ENCODE measurements at places on chromosomes 16 and 17. TPM values are rescaled to one million over a fixed set of nuclear protein-coding genes. Genes with fewer than 3 reads are reported as not detected.

DNA sequence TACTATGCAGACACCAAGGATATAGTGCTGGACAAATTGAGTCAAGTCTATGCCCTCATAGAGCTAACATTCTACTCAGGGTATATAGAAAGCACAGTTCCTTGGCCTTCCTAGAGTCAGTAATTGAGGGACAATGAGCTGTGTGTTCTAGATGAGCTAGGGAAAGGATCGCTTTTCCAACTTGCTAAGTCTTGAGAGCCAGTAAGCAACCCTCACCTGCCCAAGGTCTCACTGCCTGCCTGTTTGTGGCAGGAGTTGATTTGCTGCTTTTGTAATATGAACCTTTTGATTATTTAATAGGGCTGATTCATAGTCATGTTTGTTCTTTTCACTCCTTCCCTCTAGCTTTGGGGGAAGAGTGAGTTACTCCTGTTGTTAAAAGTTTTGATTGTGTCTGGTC lies 6.5 kb downstream of the DDX42 start:
- DNase-seq, result no peak
- no peak overlapping the region for H3K4me3 ChIP-seq
- peaks cover 69% of the 10 kb centered on the region for H3K4me1 ChIP-seq
- peak overlapping the region; percentile 28 for H3K27ac ChIP-seq
- no peaks in the 10 kb centered on the region for H3K27me3 ChIP-seq

- H3K4me1 ChIP-seq, result peaks cover 62% of the 10 kb centered on the region
- no peak overlapping the region for H3K27ac ChIP-seq
- H3K36me3 ChIP-seq, result peaks cover 4% of the 10 kb centered on the region
- H3K27me3 ChIP-seq, result no peaks in the 10 kb centered on the region
Measured at GRCh38 chr17:29711588-29712385, 89.1 kb upstream of the CORO6 start.

- no peak for DNase-seq
- no peak overlapping the region for H3K4me3 ChIP-seq
- peak overlapping the region; percentile 25 for H3K27ac ChIP-seq
- H3K36me3 ChIP-seq, result no peaks in the 10 kb centered on the region
- peaks cover 12% of the 10 kb centered on the region for H3K4me1 ChIP-seq
Measured at GRCh38 chr16:66539623-66540469, 10.1 kb downstream of the TK2 start.

- peaks cover 13% of the 10 kb centered on the region for H3K4me1 ChIP-seq
- H3K36me3 ChIP-seq, result no peaks in the 10 kb centered on the region
- peaks cover 21% of the 10 kb centered on the region for H3K27me3 ChIP-seq
- no peak within 1 kb of the TSS for H3K4me3 ChIP-seq
Measured at GRCh38 chr17:74592087-74592990, at the start of gene CD300LD. Gene CD300LD, minus strand, starts transcription at chr17:74592283. Its CDS starts 81 bp downstream, at chr17:74592202.

DNA sequence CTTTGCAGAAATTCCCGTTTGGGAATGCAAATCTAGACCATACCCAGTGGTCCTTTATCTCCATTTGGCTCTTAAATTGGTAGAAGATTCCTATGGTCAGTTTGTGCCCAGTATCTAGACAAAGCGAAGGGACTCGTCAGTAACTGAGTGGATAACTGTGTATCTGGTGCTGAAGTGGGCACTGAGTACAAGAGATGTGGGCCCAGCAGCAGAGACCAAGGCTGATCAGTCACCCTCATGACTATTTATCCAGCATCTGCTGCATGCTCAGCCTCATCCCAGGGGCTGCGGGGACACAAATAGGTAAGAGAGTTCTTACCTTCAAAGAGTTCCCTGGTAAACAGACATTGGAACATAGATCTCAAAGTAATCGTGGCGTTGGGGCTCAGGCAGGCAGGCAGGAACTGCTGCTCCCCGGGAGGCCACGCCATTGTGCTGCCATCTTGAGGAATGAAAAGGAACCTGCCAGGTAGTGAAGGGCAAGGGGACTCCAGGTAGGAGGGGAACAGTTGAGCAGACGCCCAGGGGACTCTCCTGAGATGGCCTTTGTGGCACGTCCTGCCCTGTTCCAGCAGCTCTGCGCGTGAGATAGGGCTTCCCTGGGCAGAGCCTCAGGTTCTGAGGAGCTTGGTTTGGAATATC lies 10.3 kb downstream of the NT5M start:
- H3K27ac ChIP-seq, result no peak overlapping the region
- no peak overlapping the region for H3K4me3 ChIP-seq
- DNase-seq, result peak; percentile 81
- H3K36me3 ChIP-seq, result peaks cover 4% of the 10 kb centered on the region
- no peaks in the 10 kb centered on the region for H3K27me3 ChIP-seq

DNA sequence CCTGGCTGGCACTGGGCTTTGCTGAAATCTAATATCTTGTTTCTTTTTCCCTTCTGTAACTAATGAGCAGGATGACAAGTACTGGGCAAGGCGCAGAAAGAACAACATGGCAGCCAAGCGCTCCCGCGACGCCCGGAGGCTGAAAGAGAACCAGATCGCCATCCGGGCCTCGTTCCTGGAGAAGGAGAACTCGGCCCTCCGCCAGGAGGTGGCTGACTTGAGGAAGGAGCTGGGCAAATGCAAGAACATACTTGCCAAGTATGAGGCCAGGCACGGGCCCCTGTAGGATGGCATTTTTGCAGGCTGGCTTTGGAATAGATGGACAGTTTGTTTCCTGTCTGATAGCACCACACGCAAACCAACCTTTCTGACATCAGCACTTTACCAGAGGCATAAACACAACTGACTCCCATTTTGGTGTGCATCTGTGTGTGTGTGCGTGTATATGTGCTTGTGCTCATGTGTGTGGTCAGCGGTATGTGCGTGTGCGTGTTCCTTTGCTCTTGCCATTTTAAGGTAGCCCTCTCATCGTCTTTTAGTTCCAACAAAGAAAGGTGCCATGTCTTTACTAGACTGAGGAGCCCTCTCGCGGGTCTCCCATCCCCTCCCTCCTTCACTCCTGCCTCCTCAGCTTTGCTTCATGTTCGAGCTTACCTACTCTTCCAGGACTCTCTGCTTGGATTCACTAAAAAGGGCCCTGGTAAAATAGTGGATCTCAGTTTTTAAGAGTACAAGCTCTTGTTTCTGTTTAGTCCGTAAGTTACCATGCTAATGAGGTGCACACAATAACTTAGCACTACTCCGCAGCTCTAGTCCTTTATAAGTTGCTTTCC lies 56.0 kb downstream of the HLF start:
- H3K4me1 ChIP-seq, result no peaks in the 10 kb centered on the region
- no peaks in the 10 kb centered on the region for H3K36me3 ChIP-seq
- no peak for DNase-seq
- H3K27ac ChIP-seq, result no peak overlapping the region
- H3K27me3 ChIP-seq, result peaks cover 1% of the 10 kb centered on the region
- no peak overlapping the region for H3K4me3 ChIP-seq

GRCh38 chr17:903691-904481 lies 75.7 kb downstream of the NXN start:
- H3K27me3 ChIP-seq, result peaks cover 32% of the 10 kb centered on the region
- no peak overlapping the region for H3K27ac ChIP-seq
- DNase-seq, result no peak

GRCh38 chr17:18033442-18034099 lies 5.4 kb downstream of the ATPAF2 start:
- peaks cover 28% of the 10 kb centered on the region for H3K4me1 ChIP-seq
- peak; percentile 62 for DNase-seq
- H3K4me3 ChIP-seq, result no peak overlapping the region
- H3K27me3 ChIP-seq, result no peaks in the 10 kb centered on the region
- H3K36me3 ChIP-seq, result no peaks in the 10 kb centered on the region

- no peak overlapping the region for H3K4me3 ChIP-seq
- H3K27ac ChIP-seq, result no peak overlapping the region
- H3K36me3 ChIP-seq, result no peaks in the 10 kb centered on the region
- no peak for DNase-seq
- H3K27me3 ChIP-seq, result no peaks in the 10 kb centered on the region
- no peaks in the 10 kb centered on the region for H3K4me1 ChIP-seq
Measured at GRCh38 chr17:11082559-11082958, 158.5 kb upstream of the SHISA6 start.

GRCh38 chr16:74794668-74795067 lies 20.0 kb upstream of the FA2H start:
- no peaks in the 10 kb centered on the region for H3K4me1 ChIP-seq
- H3K36me3 ChIP-seq, result no peaks in the 10 kb centered on the region
- peaks cover 26% of the 10 kb centered on the region for H3K27me3 ChIP-seq
- no peak overlapping the region for H3K4me3 ChIP-seq
- no peak for DNase-seq

- H3K4me1 ChIP-seq, result peaks cover 41% of the 10 kb centered on the region
- DNase-seq, result no peak
- H3K27ac ChIP-seq, result no peak overlapping the region
- no peak overlapping the region for H3K4me3 ChIP-seq
- H3K36me3 ChIP-seq, result peaks cover 8% of the 10 kb centered on the region
Measured at GRCh38 chr16:11161974-11162373, 94.0 kb downstream of the SOCS1 start.

GRCh38 chr17:5097101-5097834 lies 14.4 kb downstream of the ZNF232 start:
- peak; percentile 33 for DNase-seq
- H3K36me3 ChIP-seq, result peaks cover 38% of the 10 kb centered on the region
- H3K27ac ChIP-seq, result no peak overlapping the region
- peaks cover 16% of the 10 kb centered on the region for H3K27me3 ChIP-seq
- peaks cover 7% of the 10 kb centered on the region for H3K4me1 ChIP-seq
- peak overlapping the region; percentile 53 for H3K4me3 ChIP-seq

DNA sequence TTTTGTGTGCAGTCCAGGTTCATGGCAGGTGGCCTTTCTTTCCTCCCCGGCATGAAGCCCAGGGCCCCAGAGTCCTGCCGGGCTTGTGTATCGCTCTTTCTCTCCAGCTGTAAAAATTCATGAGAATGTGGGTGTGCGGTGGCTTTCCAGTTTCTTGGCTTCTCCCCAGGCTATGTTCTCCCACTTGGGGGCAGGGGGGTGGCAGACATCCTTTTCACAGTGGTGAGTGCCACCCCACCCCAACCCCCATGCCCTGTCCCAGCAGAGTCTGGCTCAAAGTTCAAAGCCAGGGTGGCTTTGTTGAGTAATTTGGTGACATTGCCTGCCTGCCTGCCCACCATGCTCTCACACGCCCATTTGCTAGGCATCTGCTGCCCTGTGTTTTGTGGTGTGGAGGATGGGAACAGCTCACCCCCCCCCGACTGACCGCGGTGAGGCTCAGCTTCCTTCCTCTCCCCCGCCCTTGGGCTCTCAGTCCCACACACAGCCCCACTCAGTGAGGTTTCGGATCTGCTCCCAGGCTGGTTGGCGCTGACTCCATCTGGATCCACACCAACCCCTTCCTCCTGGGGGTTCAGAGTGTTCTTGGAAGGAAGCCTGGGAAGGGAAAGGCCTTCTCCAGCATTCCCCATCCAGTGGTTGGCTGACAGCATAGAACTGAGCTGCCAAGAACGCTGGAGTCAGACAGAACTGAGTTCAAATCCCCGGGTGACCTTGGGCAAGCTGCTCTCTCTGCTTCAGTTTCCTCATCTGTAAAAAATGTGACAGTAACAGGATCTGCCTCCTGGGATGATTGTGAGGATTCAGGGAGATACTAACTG lies 36.0 kb downstream of the CHD9 start:
- no peak overlapping the region for H3K4me3 ChIP-seq
- no peaks in the 10 kb centered on the region for H3K36me3 ChIP-seq
- peak; percentile 16 for DNase-seq
- H3K27ac ChIP-seq, result no peak overlapping the region
- peaks cover 20% of the 10 kb centered on the region for H3K4me1 ChIP-seq

GRCh38 chr16:5066511-5066910 lies 755 bp upstream of the C16orf89 start:
- no peaks in the 10 kb centered on the region for H3K27me3 ChIP-seq
- H3K4me1 ChIP-seq, result peaks cover 7% of the 10 kb centered on the region
- no peak overlapping the region for H3K4me3 ChIP-seq
- H3K36me3 ChIP-seq, result no peaks in the 10 kb centered on the region
- no peak for DNase-seq

DNA sequence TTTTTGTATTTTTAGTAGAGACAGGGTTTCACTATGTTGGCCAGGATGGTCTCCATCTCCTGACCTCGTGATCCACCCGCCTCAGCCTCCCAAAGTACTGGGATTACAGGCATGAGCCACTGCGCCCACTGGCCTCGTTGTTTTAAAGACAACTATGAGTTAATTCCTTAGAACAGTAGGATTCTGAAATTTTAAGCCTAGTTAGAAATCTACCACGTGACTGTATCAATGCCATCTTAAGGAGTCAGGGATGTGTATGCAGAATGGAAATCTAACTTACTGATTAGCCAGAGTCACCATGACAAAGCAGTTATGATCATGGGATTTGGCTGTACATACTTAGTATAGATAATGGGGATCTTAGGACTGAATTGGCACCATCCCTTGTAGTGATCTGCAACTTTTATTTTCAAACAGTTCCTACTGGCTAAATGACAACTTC lies 2.8 kb downstream of the CEP20 start:
- peaks cover 14% of the 10 kb centered on the region for H3K36me3 ChIP-seq
- DNase-seq, result no peak
- H3K27ac ChIP-seq, result no peak overlapping the region
- H3K4me3 ChIP-seq, result no peak overlapping the region
- H3K27me3 ChIP-seq, result no peaks in the 10 kb centered on the region
- peaks cover 27% of the 10 kb centered on the region for H3K4me1 ChIP-seq

DNA sequence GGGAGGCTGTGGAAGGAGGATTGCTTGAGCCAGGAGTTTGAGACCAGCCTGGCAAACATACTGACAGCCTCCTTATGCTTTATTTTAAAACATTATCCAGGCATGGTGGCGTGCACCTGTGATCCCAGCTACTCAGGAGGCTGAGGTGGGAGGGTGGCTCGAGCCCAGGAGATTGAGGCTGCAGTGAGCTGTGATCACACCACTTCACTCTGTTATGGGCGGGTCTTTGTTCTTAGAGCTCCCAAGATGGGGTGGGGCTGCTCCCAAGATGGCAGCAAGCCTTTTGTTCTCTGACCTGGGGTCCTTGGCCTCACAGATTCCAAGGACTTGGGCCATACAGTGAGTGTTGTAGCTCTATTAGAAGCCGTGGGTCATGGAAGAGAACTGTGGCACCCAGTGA lies 26.1 kb upstream of the ST6GALNAC2 start:
- H3K27me3 ChIP-seq, result peaks cover 2% of the 10 kb centered on the region
- H3K36me3 ChIP-seq, result no peaks in the 10 kb centered on the region
- no peak for DNase-seq

DNA sequence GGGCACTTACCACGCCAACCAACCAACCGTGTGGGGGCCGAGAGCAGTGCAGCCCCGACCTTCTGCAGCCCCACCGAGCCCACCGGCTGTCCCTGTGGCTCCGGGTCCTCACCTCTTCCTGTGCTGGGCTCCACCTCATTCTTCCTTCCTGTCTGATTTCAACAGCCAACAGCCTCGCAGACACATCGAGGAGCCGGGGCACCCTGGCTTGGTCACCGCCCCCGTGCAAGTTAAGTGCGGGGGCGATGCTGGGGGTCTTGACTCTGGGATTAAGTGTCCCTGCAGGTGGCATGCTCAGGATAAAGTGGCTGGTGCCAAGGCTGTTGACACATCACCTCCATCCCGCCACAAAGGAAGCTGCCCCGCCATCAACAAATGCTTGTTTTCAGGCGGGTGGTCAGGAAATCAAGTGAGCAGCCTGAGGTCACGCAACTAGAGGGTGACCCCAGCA lies at the start of gene NLRC3:
TSS of gene NLRC3 (minus strand) at position 102 of the 451 bp plus-strand sequence. CDS start 12,367 bp downstream, outside the sequence.
- peak within 1 kb of the TSS; percentile 99 for H3K4me3 ChIP-seq
- H3K36me3 ChIP-seq, result peaks cover 8% of the 10 kb centered on the region
- peaks cover 38% of the 10 kb centered on the region for H3K4me1 ChIP-seq
- peak; percentile 65 for DNase-seq
- H3K27ac ChIP-seq, result peak within 1 kb of the TSS; percentile 96

- DNase-seq, result no peak
- H3K4me1 ChIP-seq, result no peaks in the 10 kb centered on the region
- no peaks in the 10 kb centered on the region for H3K36me3 ChIP-seq
- no peak overlapping the region for H3K4me3 ChIP-seq
Measured at GRCh38 chr17:14803826-14804225, 461.3 kb downstream of the PMP22 start.

ZG16 gene
- total RNA-seq, result not detected

OR4D1 gene
- 0.17 TPM for total RNA-seq

TMEM170A gene
- total RNA-seq, result 24.3 TPM

MEOX1 gene
- total RNA-seq, result 0.67 TPM

GRAPL gene
- 3.5 TPM for total RNA-seq

UNC119 gene
- total RNA-seq, result 42.0 TPM

KRT34 gene
- total RNA-seq, result not detected
